ENCODE measurements at places on chromosomes 6 and 20. TPM values are rescaled to one million over a fixed set of nuclear protein-coding genes. Genes with fewer than 3 reads are reported as not detected.

PDRG1 gene
- 12.2 TPM for total RNA-seq

SULF2 gene
- 82.2 TPM for total RNA-seq

DNA sequence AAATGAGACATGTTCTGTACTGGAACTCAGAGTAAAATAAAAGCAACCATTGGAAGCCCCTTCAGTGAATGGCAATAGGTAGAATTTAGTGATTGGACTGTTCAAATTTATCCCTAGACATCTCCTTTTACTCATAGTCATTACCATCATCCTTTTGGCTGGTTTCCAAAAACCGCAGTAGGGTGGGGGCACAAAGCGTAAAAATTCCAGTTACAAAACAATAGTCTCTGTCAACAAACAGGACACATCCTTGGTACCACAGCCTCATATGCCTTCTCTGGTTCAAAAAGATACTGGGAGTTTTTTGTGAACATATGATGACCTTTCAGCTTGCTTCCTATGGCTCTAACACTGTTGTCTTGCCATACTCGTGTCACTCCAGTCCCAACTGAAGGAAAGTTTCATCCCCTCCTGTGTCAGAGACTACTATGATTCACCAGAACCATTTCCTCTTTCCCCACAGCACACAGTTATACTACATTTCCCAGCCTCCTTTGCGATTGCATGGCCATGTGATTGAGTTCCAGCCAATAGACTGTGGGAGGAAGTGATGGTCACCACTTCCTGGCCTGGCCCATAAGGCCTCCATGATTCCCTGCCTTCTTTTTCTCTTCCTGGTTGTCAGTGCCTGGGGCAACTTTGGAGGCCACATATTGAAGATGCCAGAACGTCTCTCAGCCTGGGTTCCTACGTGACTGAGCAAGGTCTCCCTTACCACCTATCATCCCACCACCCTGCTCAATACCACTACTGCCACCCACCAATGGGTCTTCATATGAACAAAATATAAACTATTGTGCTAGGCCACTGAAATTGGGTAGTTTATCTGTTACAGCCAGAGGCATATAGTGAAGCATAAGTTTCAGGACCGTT lies 162.4 kb downstream of the ID4 start:
- H3K36me3 ChIP-seq = no peaks in the 10 kb centered on the region
- no peak overlapping the region for H3K27ac ChIP-seq
- H3K27me3 ChIP-seq = peaks cover 29% of the 10 kb centered on the region
- H3K4me3 ChIP-seq = no peak overlapping the region
- peaks cover 5% of the 10 kb centered on the region for H3K4me1 ChIP-seq
- peak; percentile 49 for DNase-seq

- no peaks in the 10 kb centered on the region for H3K4me1 ChIP-seq
- no peak overlapping the region for H3K4me3 ChIP-seq
- no peaks in the 10 kb centered on the region for H3K27me3 ChIP-seq
- no peaks in the 10 kb centered on the region for H3K36me3 ChIP-seq
Observed at GRCh38 chr6:1781817-1782184, 172.1 kb downstream of the FOXC1 start.

DNA sequence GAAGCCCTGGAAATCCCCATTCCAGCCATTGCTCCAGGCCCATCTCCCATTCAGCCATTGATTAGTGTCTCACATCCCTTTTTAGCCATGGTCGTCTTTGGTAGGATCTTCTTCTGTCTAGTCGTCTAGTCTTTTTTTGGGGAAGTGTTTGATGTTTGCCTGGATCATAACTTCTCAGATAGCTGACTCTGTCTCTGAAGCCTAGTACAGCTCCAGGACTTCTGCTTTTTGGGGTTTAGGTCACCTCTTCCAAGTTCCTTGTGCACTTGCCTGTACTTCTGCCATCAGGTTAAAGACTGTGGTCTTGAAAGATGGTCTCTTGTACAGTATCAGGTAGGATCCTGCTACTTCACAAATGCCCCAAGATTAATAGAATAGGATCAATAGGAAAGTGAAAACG lies 553.5 kb downstream of the PKHD1 start:
- no peaks in the 10 kb centered on the region for H3K4me1 ChIP-seq
- no peak overlapping the region for H3K4me3 ChIP-seq
- no peaks in the 10 kb centered on the region for H3K27me3 ChIP-seq
- no peak overlapping the region for H3K27ac ChIP-seq
- no peak for DNase-seq
